DMS53 (cell line): ENCODE measurements at places on chromosomes 4 and X.
A peak's percentile ranks its signal among the peaks of the same experiment; 100 is the strongest.

DNA sequence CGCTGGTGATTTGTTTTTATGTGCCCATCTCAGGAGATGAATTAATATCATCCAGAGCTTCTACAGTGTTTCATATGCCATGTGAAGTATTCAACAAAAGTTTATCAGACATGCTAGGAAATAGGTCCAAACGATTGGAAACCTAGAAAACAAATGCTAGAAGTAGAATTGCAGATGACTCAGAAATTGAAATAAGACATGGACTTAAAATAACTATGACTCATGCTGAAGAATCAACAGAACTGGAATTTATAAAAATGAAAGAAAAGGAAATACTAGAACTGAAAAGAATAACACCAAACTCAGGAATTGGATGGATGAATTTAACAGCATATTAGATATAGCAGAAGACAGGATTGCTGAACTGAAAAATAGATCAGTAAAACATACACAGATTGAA, 172.7 kb upstream of the GIMD1 start:
- DNase-seq: peak; percentile 14

DNA sequence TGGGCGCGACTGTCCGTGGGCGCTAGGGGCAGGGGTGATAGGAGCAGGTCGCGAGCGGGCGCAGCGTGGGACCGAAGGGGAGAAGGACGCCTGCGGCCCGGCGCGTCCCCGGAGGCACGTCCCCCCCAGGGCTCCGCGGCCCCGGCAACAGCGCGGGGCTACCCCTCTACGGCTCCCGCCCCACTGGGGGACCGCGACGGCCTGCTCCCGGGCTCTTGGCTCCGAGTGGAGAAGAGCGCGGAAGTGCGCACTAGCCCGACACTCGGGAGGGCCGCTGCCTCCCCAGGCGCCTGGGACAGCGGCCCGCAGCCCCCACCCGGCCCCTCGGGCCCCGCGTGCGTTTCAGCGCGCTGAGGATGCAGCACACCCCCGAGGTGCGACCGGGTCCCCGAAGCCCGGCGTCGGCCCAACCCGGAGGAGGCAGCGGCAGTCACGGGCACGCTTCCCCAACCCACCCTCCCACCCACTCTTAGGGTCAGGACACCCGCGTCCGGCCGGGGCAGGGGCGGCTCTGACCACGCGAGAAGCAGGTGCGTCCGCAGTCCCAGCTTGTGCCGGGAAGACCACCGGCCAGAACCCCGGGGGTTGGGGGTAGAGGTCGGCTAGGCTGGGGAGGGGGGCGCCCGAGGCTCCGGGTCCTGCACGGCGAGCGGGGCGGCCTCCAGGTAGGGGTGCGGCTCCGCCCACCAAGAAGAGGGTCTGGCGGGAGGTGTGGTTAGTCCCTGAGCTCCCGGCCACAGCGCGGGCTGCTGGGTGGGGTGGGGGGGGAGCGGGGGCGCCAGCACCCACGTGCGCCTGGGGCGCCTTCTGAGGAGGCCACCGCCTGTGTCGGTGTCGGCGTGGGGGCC, 18.5 kb upstream of the NAT8L start:
- no peak for DNase-seq

- no peak for DNase-seq
Observed at GRCh38 chr4:54185866-54186265, 43.2 kb upstream of the PDGFRA start.

GRCh38 chr4:88320780-88321373, 36.5 kb upstream of the PPM1K start:
- DNase-seq: peak; percentile 37

GRCh38 chr4:13597141-13597540, 30.4 kb downstream of the BOD1L1 start:
- no peak for DNase-seq

- peak; percentile 16 for DNase-seq
Observed at GRCh38 chr4:138235419-138235952, 6.7 kb downstream of the SLC7A11 start.

GRCh38 chrX:134875671-134876070, 115.1 kb upstream of the SMIM10 start:
- no peak for DNase-seq

DNA sequence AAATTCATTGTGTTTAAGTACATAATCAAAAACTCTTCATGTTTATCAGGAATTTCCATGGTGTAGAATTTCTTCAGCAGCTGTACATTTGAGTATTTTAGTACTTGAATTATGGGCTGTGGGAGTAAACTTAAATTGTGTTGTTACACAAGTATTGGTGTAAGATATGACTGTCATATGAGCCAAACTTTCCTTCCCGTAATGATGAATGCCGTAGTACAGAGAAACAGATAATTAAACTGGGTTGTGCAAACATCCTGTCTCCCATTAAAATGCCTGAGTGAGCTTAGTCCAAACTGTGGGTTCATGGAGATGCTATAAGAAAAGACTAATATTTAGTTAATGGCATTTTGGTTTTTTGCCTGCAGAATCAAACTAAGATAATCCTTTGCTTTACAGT, 159.2 kb downstream of the SLC4A4 start:
- no peak for DNase-seq

DNA sequence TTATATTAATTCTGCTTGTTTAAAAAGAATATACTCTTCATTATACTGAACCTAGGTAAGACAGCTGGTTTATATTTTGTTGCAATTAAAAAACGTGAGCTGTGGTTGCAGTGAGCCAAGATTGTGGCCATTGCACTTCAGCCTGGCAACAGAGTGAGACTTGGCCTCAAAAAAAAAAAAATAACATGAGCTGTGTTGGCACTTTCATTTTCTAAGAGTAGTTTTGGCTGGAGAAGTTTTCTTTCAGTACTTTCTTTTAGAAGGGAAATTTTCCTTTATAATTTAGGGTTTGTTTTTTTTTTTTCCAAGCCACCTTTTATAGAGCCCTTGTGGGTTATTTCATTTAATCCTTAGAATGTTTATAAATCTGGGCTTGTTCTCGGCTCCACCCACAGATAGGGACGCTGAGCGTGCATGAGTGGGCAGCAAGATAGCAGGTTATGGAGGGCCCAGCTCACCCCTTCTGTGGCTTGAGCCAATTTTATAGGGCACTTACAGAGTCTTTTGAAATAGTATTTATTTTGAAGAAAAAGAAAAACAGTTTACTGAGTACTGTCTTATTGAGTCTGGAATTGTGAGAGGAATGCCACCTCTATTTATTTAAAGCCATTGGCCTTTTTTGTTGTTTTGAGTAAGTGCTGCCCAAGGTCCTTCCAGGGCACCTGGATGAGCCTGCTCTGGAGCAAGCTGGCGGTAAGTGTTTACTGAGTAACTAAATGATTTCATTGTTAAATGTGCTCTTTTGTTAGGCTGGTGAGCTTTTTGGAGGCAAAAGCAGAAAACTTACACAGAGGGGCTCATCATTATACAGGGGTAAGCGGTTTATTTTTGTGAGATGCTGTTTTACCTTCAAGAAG, 60.9 kb downstream of the HTT start:
- DNase-seq: peak; percentile 89

DNA sequence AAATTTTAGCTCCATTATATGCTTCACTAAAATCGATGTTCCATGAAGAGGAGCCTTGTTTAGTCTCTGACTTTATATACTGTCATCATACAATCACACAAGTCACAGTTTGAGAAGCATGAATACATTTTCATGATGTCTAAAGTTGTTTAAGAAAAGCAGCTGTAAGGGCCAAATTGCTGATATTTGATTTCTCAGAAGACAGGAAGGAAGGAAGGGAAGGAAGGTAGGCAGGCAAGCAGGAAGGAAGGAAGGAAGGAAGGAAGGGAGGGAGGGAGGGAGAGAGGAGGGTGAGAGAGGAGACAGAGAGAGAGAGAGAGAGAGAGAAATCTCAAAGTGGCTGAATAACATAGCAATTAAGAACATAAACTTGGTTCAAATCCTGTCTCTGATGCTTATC, 153.7 kb downstream of the RTL9 start:
- no peak for DNase-seq

GRCh38 chr4:12645732-12646131, 838.4 kb downstream of the RAB28 start:
- no peak for DNase-seq

DNA sequence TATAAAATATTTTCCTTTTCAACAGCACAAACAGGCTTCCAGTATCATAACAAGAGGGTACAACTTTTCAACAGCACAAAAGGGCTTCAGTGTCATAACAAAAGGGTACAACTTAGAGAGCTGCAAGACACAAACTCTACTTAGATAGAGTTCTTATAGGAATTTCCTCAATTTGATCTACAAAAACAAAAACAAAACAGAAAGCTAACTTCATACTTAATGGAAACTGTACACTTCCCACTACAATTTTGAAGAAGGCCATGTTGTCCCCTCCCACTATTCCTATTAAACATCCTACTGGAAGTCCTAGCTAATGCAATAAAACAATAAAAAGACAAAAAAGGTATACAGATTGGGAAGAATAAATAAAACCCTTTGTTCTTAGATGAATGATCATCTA, 96.7 kb downstream of the CENPC start:
- DNase-seq: no peak

DNA sequence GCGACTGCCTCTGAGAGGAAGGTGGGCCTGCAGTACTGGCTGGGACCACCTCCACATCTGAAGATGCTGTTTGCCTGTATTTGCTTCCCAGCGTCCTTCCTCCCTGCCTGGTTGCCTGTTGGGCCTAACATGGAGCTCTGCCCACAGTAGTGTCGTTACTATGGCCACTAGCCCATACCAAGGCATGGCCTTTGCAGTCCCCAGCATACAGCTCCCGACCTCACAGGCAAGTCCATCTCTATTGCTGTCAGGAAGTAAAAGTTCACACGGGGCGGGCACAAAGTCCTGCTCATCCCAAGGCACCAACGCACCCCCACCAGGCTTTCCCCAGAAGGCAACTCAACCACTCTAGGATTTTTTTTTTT, 71.6 kb downstream of the MAML3 start:
- no peak for DNase-seq

DNA sequence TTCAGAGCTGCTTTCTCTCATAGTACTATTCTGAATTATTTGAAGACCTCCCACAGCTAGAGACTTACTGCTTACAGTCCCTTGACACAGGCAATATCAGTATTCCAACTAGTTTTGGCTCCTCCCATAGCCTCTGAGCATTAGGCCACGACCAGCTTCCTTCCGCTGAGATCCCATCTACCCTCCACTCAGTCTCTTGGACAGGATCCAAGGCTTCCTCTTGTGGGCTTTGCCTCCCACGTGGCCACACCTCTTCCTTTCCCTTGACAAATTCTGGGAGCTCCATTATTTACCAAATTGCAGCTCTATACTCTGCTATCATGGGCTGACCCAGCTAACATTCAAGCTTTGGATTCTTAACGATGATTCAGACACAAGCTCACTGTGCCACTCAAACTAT, 470.4 kb upstream of the GALNT7 start:
- no peak for DNase-seq

DNA sequence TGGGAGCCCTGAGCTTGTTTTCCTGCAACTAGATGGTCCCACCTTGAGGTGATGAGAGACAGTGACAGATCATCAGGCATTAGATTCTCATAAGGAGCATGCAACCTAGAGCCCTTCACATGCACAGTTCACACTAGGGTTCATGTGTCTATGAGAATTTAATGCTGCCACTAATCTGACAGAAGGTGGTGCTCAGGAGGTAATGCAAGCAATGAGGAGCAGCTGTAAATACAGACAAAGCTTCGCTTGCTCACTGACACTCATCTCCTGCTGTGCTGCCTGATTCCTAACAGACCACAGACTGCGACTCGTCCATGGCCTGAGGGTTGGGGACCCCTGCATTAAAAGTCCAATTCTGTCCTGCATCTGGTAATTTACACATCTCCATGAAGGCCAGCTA, 141.6 kb downstream of the KCNIP4 start:
- peak; percentile 37 for DNase-seq

GRCh38 chrX:136584545-136584944, 52.5 kb downstream of the VGLL1 start:
- DNase-seq: no peak

GRCh38 chrX:12210971-12211370, 72.7 kb downstream of the FRMPD4 start:
- DNase-seq: no peak

DNA sequence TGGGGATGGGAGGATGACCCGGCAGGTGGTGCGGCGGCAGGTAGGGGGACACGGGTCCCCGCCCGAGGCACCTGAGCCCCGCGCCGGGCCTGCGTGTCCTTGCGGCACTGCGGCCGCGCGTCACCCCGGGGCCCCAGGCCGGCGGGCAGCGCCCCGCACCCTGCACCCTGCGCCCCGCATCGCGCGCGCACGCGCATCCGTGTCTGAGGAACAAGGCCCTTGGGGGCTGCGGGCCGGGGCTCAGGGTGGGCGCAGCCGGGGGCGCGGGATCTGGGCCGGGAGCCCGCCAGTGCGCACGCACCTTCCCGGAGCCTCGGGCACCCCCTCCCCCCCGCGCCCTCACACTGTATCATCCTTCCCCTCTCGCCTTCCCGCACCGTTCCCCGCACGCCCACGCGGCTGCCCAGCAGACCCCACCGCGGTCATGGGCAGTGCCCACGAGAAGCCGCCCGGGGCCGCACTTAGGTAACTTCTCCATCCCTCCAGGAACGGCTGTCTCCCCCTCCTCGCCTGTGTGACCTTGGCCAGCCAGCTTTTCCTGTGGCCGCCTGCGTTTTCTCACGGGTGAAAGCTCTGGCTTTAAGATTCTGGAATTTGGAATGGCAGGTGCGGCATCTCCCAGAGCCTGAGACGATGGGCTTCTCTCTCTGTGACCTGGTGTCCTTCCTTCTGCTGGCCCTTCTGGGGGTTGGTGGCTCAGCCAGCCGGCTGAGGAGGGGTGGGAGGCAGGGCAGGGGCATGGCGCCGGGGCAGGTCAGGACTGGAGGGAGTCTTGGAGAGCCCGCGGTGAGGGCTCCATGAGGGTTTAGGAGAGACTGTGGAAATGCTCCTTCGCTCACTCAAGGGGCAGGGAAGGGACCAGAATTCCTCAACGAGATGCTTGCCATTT, 748 bp downstream of the ATP2B3 start:
- no peak for DNase-seq

GRCh38 chr4:5839751-5840674, 52.9 kb downstream of the CRMP1 start:
- no peak for DNase-seq

GRCh38 chr4:48375651-48376304, 34.4 kb downstream of the SLAIN2 start:
- peak; percentile 98 for DNase-seq

- peak; percentile 31 for DNase-seq
Observed at GRCh38 chrX:6021316-6022091, 207.2 kb downstream of the NLGN4X start.
